Activated CD4-positive, CD25-positive, alpha-beta regulatory T cell (primary cell): ENCODE measurements at places on chromosomes 16 and 17.

- DNase-seq = no peak
Observed at GRCh38 chr17:55577687-55578086, 66.4 kb upstream of the SMIM36 start.

GRCh38 chr16:49018259-49018931 lies 263.2 kb downstream of the CBLN1 start:
- no peak for DNase-seq

- DNase-seq = no peak
Observed at GRCh38 chr16:68459457-68459856, 11.1 kb upstream of the SMPD3 start.

GRCh38 chr16:73034374-73034773 lies 13.6 kb downstream of the ZFHX3 start:
- DNase-seq = no peak

DNA sequence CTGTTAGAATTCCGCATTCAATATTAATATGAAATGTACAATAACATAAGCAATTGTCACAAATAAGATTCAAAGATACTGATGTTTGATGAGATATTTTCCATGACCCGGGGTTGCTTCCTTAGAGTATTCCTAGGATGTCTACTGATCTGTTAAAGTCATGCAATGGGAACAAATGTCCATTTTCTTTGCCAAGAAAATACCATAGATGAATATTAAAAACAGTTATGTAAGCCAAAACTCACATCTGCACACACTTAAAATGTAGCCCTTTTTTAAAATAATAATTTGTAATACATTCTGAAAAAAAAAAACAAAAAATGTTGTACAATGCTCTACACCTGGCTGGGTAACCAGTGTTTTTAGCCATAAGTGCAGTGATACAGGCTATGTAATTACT lies 259.4 kb upstream of the AXIN2 start:
- no peak for DNase-seq

DNA sequence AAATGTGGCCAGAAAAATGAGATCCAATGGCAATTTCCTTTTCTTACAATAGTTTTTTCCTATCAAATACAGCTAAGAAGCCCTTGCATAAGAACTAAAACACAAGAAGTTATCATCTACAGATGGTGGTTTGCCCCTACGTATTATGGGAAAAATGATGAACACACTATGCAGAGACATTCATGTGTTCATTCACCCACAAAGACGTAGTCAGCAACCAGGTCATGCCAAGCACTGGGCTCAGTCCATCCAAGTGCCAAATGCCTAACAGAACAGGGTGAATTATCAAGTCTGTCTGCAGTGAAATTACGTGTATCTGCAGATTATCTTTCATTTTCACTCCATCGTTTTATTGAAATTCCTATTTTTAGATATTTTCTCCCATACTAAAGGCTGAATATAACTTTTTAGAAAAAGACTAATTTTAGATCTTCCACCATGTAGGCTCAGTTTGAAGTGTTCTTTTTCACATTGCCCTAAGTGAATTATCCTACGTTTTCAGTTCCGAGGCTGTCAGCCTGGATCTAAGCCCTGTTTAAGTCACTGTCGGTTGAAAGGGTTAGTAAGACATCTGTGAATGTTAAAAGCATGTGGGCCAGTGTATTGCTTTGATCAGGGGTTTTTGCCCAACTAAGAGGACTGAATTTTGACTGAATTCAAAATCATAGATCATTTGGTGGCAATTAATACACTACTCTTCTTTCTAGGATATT lies 78.1 kb upstream of the DHX40 start:
- no peak for DNase-seq

- DNase-seq = no peak
Observed at GRCh38 chr16:23128056-23128455, 21.2 kb downstream of the USP31 start.

DNA sequence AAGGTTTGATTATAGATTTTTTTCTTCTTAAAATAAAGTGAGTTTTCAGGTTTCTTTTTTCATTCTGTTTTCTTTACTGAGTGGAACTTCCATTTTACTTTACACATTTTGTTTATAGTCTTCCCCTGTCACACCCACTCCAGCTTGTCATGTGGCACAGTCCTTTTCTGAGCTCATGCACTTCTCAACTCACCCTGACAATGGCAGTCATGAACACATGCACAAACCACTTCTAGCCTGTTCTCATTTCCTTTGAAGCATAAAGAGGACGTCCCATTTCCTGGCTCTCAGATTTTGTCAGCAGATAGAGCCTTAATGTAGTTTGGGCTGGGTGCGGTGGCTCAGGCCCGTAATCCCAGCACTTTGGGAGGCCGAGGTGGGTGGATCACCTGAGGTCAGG lies 168.0 kb downstream of the AHSP start:
- no peak for DNase-seq
